ENCODE measurements at places on chromosomes 5 and 9. TPM values are rescaled to one million over a fixed set of nuclear protein-coding genes. Genes with fewer than 3 reads are reported as not detected.

FOXD4L6 gene
- not detected for total RNA-seq

- no peak for DNase-seq
Observed at GRCh38 chr5:140324041-140324600, 21.2 kb upstream of the PFDN1 start.

DNA sequence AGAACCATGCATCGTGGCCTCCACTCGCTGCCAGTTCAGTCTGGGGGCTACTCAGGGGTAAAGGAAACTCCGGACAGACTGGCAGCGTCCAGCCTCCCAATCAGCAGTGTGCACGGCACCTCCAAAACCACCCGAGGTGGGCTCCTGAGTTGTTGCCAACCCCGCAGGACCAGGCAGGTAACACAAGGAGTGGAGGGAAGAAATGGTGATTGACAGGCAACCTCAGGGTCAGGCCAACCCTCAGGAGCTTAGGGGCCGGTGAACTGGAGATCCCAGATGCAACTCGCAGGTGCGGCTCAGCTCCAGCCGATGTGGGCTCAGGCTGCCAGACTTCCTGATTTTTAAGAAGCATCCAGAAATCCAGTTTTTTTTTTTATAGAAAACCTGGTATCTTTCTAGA lies 37.3 kb upstream of the AKNA start:
- no peak for DNase-seq

- DNase-seq, result no peak
Observed at GRCh38 chr5:106766916-106767315, 903.8 kb downstream of the EFNA5 start.

Data from kidney epithelial cell (primary cell).